ENCODE measurements at places on chromosomes 3 and 15.

GRCh38 chr3:80285388-80285787 is 517.6 kb upstream of the ROBO1 start:
- DNase-seq, result no peak

DNA sequence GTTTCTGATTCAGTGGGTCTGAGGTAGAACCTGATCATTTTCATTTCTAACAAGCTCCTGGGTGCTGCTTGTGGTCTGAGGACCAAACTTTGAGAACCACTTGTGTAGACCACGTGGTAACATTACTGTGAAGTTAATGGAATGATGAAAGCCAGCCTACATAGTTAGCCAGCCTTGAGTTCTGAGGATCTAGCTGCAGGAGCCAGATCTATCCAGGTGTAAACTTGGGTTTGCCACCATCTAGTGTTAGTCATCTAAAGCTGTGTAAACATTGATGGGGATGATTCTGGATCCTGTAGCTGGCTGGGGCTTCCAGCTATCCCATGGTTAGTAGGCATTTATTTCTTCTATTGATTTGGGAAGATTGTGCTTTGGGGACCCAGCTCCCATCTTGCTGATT is 170.0 kb downstream of the TMEM108 start:
- no peak for DNase-seq

DNA sequence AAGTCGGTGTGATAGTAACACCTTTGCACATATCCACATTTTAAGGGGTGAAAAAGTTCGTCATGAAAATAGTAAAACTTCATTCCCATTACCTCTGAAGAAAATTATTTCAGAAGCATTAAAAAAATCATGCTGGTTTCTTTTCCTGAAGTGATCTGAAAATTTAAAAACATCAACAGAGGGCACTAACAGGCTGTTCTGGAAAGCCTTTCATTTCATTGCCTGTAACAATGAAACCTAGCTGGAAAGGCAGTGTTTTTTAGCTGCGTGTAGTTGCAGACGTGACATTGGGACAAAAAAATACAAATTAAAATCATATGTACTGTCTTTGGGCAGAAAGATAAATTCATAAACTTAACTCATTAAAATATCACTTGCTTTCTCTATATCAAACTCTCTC is 993.8 kb downstream of the GBE1 start:
- DNase-seq, result no peak

DNA sequence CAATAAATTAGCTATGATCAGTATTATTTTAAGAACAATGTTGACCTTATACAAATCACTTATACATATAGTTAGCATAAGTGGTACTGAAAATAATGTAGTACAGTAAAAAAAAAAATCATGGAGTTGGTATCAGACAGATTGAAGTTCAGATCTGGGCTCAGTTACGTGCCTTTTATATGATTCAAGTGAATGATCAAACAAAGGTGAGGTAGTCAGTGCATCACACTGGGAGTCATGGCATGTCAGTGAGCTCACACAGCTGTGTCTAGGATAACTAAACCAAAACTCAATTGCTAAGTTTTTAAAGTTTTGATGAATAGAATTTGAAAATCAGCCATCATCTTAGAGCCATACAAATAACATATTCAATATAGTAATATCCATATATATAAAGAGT is 11.2 kb upstream of the CCR8 start:
- no peak for DNase-seq

DNA sequence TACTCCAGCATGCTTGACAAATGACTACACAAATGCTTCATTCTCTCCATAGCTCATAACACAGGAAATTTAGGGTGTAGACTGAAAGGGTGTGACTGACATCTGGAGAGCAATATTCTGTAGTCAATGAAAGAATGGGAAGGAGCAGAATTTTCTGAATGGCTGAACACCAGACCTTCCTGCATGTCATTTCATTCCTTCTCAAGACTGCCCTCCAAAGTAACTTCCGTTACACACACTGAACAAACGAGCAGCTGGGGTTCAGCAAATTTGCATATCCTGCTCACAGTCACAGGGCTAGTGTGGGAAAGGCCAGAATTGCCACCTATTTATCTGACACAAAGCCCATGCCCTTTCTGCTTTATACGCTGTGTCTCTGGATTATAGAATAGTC is 325.0 kb upstream of the CFAP20DC start:
- DNase-seq, result peak; percentile 46
